Cardiac muscle cell (in vitro differentiated cells and primary cell): ENCODE measurements at places on chromosomes 7 and 10. TPM values are rescaled to one million over a fixed set of nuclear protein-coding genes. Genes with fewer than 3 reads are reported as not detected.

Gene CHRM2
- 75.3 and 79.8 TPM in 2 replicates for total RNA-seq

Gene GARIN1A
- 0.35 and 0.45 TPM in 2 replicates for total RNA-seq

Gene DIP2C
- 10.5 and 15.8 TPM in 2 replicates for total RNA-seq

Gene PLAC9
- total RNA-seq: not detected in 2 replicates

Gene EPHA1
- 0.30 TPM in 1 of 2 replicates, not detected in the other for total RNA-seq

Gene ZKSCAN1
- total RNA-seq: 17.4 and 33.7 TPM in 2 replicates

Gene SLC16A9
- total RNA-seq: 2.1 and 3.0 TPM in 2 replicates

Gene KNDC1
- 14.4 and 33.9 TPM in 2 replicates for total RNA-seq

Gene C10orf67
- total RNA-seq: 0.11 and 0.33 TPM in 2 replicates

Gene KIAA1549
- 8.8 and 13.6 TPM in 2 replicates for total RNA-seq

Gene LIPK
- total RNA-seq: not detected in 2 replicates

Gene TAS2R5
- 0.35 and 1.1 TPM in 2 replicates for total RNA-seq

Gene CLCN1
- total RNA-seq: 0.11 TPM in 1 of 2 replicates, not detected in the other

Gene HOXA2
- total RNA-seq: 0.27 and 0.53 TPM in 2 replicates

Gene ELFN1
- 48.7 and 51.6 TPM in 2 replicates for total RNA-seq

Gene NPC1L1
- total RNA-seq: 0.21 TPM in 1 of 2 replicates, not detected in the other

Gene PRSS37
- not detected in 2 replicates for total RNA-seq

Gene IQUB
- 1.2 and 3.5 TPM in 2 replicates for total RNA-seq

Gene HEPACAM2
- total RNA-seq: not detected in 2 replicates

Gene GJC3
- total RNA-seq: not detected in 2 replicates
